Ecto neural progenitor cell (in vitro differentiated cells): ENCODE measurements at places on chromosomes 5 and 9.

- DNase-seq, result no peak
Measured at GRCh38 chr5:149151717-149152116, 10.4 kb downstream of the ABLIM3 start.

DNA sequence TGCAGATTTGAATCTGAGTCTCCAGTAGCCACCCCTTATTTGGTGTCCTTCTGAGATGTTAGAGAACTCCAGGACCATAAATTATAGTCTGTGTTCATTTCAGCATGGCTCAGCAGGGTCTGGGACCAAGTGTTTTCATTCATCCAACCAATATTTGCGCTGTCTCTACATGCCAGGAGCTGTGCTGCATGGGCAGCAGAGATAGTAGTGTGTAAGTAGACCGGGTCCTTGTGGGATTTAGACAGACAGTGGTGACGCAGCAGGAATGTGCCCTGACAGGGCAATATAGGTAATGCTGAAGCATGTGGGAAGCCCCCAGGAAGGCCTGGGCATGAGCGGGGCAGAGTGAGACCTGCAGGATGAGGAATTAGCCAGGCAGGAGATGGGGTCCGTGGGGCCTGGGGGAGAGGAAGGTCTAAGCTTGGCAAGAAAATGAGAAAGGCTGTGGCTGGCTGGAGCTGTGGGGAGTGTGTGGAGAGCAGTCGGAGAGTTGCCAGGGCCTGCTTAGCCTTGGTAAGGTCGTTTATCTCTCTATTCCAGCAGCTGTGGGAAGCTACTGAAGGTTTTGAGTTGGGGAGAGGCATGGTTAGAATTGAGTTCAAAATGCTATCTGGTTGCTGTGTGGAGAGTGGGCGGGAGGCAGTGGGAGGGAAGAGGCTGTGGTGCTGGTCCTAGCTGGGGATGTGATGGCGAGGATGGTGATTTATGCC, 16.8 kb downstream of the STXBP1 start:
- no peak for DNase-seq

DNA sequence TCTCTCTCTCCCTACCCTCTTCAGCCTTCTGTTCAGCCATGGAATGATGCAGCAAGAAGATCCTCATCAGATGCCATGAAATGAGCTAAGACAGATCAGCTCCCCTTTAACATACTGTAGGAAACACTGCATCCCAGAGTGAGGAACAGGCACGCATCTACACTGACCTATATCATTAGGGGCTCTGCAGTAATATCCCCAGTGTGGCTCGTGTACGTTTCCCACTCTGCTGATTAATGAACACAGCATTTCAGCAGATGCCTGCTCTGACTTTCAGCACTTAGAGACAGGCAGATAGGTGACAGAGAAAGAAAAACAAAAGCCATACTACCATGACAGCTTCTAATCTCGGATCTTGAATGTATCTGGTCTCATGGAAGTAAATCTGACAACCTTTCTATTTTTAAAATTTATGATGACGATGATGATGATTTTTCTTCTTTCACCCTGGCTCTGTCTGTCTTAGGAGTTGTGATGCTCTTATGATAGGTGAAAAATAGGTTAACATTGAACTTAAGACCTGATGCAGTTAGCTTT, 750.3 kb downstream of the CDH12 start:
- no peak for DNase-seq

- DNase-seq, result no peak
Measured at GRCh38 chr9:4939118-4939561, 45.9 kb upstream of the JAK2 start.
